ENCODE measurements at places on chromosomes 6 and 20.

DNA sequence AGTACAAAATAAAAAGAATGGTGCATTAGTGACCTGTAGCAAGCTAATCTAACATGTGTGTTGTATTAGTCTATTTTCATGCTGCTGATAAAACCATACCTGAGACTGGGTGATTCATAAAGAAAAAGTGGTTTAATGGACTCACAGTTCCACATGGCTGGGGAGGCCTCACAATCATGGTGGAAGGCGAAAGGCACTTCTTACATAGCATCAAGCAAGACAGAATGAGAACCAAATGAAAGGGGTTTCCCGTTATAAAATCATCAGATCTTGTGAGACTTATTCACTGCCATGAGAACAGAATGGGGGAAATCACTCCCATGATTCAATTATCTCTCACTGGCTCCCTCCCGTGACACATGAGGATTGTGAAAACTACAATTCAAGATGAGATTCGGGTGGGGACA is 45.4 kb upstream of the AIG1 start:
- DNase-seq = no peak

- no peak for DNase-seq
Measured at GRCh38 chr20:4095639-4096038, 80.3 kb upstream of the RNF24 start.

DNA sequence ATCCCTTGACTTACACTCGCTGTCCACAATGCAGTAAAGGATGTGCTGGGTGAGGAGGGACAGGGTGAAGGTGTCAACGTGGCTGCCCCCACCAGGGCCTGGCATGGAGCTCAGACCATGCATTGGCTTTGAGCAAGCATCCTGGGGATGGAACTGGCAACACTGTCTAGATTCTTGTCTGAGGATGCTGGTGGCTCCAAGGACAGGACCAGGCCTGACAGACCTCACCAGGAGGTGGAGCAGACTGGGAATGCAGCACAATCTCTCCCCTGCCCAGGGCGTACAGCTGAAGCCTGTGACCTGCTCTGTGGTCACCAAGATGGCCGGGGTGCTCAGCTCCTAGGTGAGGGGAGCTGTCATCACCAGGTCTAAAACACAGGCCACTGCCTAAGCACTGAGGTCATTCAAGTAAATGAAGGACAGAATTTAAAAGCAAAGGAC is 50.9 kb downstream of the MYH7B start:
- DNase-seq = no peak

- DNase-seq = no peak
Measured at GRCh38 chr6:90194371-90194841, 102.2 kb downstream of the BACH2 start.

GRCh38 chr20:47309394-47309793 is 47.1 kb downstream of the ZMYND8 start:
- no peak for DNase-seq

DNA sequence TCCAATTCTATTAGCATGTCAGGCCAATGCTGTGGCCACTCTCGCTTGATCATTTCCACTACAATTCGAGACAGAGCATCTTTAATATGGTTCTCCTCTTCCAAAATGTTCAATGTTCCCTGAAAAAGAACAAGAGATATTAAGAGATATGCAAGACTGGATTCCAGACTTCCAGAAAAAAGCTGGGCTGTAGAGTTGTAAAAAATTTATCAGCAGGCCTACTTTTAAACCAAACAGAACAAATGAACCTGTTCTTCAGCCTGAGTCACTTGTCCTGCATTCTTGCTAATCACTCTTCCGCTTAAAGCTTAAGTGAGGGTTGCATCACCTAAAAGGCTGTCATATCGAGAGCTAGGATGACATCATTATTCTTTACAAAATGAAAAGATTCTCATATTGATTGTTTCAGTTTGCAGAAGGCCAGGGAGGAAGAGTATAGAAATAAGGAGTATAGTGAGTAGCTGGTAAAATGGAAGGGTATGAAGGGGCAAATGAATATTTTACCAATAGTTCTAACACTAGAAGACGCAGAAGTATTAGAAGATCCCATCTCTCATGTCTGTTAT is 4.9 kb downstream of the XPO5 start:
- DNase-seq = peak; percentile 15

DNA sequence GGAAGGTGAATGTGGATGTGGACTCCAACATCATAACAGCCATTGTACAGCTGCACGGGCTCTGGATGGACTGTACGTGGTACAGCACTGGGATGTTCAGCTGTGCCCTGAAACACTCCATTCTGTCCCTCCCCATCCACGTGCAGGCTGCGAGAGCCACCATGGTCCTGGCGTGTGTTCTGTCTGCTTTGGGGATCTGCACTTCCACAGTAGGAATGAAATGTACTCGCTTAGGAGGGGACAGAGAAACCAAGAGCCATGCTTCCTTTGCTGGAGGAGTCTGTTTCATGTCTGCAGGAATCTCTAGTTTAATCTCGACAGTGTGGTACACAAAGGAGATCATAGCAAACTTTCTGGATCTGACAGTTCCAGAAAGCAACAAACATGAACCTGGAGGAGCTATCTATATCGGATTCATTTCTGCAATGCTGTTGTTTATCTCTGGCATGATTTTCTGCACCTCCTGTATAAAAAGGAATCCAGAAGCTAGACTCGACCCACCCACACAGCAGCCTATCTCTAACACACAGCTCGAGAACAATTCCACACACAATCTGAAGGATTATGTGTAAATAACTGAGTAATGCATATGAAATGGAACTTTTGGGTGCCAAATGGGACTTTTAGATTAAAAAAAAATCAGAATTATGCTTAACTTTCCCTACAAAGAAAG is 12.1 kb downstream of the CLDN20 start:
- no peak for DNase-seq

GRCh38 chr20:13274275-13274861 is 53.3 kb downstream of the ISM1 start:
- DNase-seq = peak; percentile 53

- peak; percentile 26 for DNase-seq
Measured at GRCh38 chr20:16206817-16207216, 366.4 kb downstream of the KIF16B start.

DNA sequence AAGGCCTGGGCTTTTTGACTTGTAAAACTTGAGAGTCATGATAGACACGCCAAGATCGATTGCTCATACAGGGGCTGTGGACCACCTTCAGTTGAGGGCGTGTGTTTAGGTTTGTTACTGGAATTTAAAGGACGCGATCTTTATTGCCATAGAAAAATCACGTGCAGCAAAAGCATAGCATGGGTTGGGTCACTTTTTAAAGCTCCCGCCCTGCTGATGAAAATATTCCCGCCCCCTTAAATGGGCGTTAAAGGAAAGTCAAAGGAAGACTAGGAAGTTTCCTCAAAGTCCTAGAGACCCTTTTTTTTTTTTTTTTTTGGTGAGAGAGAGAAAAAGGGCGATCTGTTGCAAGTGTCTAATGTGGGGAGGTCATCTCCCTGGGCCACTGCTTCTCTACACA is 23.1 kb downstream of the TFAP2A start:
- DNase-seq = no peak

DNA sequence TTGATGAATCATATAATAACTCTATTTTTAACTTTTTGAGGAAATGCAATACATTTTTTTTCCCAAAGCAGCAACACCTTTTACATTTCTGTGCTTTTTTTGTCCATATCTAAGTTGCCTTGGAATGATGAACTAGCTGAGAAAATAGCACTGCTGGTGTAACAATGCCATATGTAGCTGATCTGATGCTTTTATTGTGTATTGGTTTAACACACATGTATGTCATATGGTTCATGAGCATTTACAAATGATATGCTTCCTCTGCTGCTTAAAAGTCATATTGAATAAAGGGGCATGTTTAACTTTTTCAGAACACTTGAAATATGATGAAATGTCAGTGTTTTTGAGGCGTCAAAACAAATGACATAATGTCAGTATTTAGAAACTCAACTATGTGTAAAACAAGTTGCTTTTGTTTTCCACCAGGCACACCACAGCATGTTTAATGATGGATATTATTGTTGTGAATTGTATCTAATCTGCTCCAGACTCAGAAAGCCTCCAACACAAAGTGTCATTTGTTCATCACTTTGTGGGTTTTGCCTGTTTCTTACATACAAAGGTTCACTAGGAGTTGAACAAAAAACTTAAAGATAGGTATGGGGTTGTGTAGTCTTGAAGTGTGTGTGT is 775.8 kb upstream of the FLRT3 start:
- no peak for DNase-seq

DNA sequence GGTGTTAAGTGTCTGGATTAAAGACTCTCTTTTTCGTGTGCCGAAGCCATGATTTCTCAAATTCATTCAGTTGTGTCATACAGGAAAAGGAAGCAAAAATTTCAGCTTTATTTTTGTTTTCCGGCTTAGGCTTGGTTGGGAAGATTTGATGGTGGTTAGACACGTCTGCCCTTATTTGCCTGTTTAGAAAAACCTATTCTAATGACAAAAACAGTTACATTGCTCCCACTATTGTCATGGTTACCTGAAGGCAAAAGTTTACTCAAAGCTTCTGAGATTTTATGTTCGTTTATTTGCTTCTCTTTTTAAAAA is 982 bp downstream of the DNAJC5 start:
- no peak for DNase-seq

DNA sequence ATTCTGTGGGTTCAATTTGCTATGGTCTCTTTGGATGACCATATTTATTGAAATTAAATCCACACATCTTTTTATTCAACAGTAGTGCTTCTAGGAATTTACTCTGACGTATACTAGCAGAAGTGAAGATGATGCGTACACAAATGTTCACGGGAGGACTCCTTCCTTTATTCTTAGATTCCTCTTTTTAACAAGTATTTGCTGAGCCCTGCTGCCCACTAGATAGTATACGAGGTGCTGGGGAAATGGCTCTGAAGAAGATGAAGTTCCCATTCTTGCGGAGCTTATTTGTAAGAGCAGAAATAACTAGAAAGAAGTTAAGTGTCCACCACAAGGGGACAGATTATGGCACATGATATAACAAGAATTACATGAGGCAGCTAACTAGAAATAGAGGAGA is 145.2 kb downstream of the DOK5 start:
- DNase-seq = no peak

- no peak for DNase-seq
Measured at GRCh38 chr6:132234356-132234755, 166.9 kb downstream of the MOXD1 start.

DNA sequence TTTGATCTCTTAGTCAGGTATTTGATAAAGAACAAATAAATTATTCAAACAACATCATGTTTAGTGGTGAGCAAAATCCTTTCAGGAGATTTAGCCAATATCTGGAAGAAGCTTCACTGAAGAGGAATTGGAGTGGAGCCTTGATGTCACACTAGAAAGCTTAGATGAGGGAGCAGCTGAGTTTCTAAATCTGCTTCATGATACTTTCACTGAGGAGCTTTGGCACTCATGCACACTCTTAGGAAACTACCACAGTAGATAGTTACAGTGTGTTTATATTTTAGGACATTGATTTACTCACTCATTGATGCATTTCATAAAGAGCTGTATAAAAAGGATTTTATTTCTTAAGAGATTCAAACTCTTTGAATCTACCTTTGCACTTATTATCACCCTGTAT is 366.2 kb upstream of the BTBD3 start:
- DNase-seq = no peak

GRCh38 chr20:29743101-29743931 is 1514.1 kb upstream of the DEFB115 start:
- DNase-seq = no peak

DNA sequence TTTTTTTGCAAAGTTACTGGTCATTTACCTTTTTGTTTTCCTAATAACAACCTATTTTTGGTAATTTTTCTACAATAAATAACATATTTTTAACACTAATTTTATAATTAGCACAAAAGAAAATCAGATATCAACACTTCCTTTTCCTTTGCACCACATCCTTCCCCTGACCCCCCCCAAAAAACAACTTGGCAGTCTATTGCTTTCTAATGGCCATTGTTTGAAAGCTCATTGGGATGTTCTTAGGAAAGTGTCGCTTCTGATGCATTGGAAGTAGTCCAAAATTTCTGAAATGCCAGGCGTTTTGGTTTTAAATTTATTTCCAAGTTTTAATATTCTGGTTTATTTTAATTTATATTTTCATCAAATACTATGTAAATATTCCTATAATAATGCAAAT is 407.8 kb downstream of the EYS start:
- DNase-seq = no peak

GRCh38 chr20:56001890-56002289 is 3.4 kb downstream of the CBLN4 start:
- DNase-seq = no peak

- DNase-seq = no peak
Measured at GRCh38 chr6:39665861-39666260, 59.3 kb downstream of the KIF6 start.

DNA sequence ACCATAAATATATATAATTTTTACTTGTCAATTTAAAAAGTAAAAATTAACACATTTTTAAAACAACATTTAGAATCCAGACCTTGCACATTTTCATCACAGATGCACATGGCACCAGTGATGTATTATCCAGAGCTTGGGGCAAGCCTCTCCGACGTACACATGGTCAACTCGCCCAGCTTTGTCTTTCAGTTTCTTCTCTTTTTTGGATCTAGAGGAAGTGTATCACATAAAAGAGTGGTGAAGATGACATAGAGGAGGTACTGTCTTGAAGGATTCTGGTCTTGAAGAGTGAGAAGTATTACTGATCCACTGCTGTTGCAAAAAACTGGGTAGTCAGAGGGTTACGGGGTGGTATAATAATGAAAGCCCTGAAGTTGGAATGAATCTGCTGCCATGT is 46.9 kb upstream of the TAB2 start:
- no peak for DNase-seq

GRCh38 chr6:958488-958887 is 265.5 kb upstream of the EXOC2 start:
- DNase-seq = no peak

GRCh38 chr6:136751522-136751956 is 40.7 kb downstream of the MAP3K5 start:
- no peak for DNase-seq

GRCh38 chr20:41074441-41074840 is 45.8 kb downstream of the TOP1 start:
- no peak for DNase-seq

- DNase-seq = no peak
Measured at GRCh38 chr6:111854683-111855082, 18.6 kb downstream of the FYN start.

DNA sequence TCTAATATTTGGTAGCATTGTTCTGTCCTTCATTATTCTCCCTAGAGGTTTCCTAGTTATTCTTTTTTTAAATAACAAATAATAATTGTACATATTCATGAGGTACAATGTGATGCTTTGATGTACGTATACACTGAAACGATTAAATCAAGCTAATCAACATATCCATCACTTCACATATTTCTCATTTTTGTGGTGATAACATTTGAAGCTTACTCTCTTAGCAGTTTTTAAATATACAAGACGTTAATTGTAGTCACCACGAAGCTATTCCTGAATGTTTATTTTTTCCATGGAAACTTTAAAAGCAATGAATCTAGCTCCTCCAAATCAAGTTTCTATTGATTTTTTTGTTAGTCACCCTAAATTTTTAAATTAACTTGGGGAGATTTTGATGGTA is 116.5 kb upstream of the PRND start:
- no peak for DNase-seq
